Left ventricle myocardium superior (tissue), 1 donor: ENCODE measurements at places on chromosomes 2 and 18.

GRCh38 chr18:36471393-36471792 lies 173.9 kb downstream of the FHOD3 start:
- DNase-seq, result no peak

DNA sequence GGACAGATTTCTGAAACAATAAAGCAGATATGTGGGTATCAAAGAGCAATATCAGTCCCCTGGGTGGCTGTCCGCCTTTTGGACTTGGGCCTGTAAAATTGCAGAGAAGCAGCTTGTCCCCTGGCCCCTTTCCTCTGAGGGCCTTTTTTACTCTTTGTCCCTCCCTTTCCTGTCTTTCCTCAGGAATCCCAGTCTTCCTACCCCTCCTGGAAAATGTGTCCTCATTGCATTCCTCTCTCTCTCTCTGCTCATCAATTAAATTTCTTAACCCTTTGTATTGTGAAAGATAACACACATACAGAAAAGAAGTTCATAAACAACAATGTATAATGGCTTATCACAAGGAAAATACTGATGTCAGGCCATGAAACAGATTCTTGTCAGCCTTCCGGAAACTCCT lies 3.0 kb upstream of the GRB14 start:
- DNase-seq, result no peak

GRCh38 chr2:224145751-224146355 lies 106.8 kb upstream of the SERPINE2 start:
- no peak for DNase-seq

- DNase-seq, result no peak
These were observed 35.7 kb upstream of the DLX1 start for GRCh38 chr2:172049567-172050120.

DNA sequence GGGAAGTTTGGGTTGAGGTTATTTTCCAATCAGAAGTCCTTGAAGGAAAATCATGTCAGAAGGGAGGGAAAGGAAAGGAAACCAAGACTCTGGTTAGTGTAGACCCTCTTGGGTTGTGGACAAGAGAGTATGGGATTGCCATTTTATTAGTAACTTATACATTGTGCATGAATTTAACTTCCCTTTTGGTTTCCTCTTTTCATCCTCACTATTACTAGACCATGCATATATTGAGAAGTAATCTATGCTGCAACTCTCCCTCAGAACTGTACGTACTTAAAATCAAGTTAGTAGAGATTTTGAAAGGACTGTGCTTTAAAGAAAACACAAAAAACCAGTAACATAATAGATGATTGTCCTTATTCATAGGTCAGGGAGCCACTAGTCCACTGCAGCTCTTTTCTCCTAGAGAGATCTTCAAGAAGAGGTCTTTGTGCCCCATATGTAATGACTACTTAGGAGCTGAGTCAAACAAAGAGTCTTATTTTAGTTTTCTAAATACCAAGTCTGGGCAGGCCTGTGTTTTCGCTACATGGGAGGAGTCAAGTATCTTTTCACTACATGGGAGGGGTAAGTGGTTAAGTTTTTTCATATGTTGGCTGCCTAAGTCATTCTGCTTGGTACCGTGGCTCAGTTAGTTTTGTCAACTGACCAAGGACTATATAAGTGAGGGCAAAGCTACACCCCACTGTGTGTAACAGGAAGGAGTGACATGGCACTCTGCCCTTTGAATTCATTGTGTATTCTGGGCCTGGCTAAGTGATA lies 25.2 kb upstream of the FAM117B start:
- no peak for DNase-seq

GRCh38 chr2:14776216-14776615 lies 143.7 kb downstream of the LRATD1 start:
- no peak for DNase-seq

DNA sequence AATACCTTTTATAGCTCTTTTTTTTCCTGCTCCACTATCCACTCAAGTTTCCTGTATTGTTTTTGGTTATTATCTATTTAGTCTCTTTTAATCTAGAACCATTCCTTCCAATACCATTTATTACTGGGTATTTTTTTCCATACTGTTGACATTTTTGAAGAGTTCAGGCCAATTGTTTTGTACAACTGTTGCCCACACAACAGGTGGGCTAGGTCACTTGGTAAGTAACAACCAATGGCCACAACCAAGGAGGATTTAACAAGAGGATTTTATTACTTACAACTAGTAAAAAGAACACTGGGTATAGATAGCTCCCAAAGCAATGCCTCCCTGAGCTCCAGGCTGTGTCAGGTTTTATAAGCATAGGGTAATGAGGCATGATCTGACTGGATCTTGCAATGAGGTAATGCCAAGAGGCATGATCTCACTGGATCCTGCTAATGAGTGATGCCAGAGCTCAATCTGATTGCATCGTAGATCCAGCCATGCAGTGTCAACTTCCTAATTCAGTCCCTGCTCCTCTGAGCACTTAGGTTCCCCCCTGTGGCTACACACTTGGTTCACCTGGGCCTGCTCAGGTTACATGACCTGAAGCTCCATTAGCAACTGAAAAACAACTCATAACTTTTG lies 7.1 kb upstream of the CEP68 start:
- no peak for DNase-seq

- no peak for DNase-seq
These were observed 78.5 kb downstream of the UGGT1 start for GRCh38 chr2:128169497-128169896.
